Stimulated activated CD8-positive, alpha-beta memory T cell treated with anti-CD3 and anti-CD28 coated beads, Interleukin-7, amount 100 ng/mL, for 1 hour (primary cell): ENCODE measurements at places on chromosomes 2 and 18.

DNA sequence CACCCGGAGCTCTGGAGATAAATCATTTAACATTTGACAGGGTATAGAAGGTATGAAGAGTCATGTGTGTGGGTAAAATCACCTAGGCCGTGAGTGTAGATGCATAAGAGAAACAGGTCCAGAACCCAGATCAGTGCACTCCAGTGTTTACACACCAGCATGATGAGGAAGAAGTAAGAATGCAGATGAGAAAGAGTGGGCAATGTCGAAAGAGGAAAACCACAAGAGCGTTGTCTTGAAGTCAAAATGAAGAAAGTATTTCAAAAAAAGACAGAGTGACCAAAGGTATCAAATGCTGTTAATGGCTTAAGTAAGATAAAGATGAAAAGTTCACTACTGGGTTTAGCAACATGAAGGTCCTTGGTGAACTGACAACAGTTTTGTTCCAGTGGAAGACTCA lies 32.0 kb upstream of the PLB1 start:
- DNase-seq, result no peak

GRCh38 chr2:39796134-39796533 lies 17.1 kb upstream of the THUMPD2 start:
- DNase-seq, result no peak

DNA sequence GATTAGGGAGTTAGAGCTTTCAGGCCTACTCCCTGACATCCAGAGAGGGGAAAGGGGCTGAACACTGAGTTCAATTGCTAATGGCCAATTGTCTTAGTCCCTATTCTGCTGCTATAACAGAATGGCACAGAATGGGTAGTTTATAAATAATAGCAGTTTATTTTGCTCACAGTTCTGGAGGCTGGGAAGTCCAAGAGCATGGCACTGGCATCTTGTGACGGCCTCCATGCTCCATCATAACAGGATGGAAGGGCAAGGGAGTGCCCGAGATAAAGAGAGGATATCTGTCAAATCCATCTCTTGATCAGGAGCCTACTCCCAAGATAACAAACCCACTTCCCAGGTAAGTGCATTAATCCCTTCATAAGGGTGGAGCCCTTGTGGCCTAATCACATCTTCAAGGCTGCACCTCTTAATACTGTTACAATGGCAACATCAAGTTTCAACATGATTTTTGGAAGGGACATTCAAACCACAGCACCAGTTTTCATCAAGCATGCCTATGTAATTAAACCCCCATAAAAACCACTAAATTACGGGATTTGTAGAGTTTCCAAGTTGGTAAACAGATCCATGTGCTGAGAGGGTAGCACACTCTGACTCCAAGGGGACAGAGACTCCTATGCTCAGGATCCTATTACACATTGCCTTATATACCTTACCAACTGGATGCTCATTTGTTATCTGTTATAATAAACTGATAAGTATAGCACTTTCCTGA lies 44.6 kb downstream of the BAZ2B start:
- no peak for DNase-seq

DNA sequence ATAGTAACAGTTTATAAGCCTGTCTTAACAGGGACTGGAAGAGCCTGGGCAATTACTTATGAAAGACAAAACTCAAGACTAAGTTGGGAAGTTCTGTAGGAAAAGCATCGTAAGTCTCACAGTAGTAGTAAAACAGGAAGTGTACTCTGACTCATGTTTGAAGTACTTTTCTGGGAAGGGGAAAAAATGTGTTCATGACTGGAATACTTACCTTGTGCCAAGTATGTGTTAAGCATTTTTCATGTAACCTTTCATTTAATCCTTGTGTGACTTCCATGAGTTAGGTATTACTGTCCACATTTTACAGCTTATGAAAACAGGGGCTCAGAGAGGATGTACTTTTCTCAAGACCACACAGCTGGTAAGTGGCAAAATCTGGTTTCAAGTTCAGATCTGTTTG lies 13.7 kb upstream of the SKOR2 start:
- no peak for DNase-seq

- DNase-seq, result no peak
Observed at GRCh38 chr2:160252278-160252887, 52.3 kb upstream of the ITGB6 start.

GRCh38 chr2:121309801-121310200 lies 24.8 kb upstream of the TFCP2L1 start:
- no peak for DNase-seq

DNA sequence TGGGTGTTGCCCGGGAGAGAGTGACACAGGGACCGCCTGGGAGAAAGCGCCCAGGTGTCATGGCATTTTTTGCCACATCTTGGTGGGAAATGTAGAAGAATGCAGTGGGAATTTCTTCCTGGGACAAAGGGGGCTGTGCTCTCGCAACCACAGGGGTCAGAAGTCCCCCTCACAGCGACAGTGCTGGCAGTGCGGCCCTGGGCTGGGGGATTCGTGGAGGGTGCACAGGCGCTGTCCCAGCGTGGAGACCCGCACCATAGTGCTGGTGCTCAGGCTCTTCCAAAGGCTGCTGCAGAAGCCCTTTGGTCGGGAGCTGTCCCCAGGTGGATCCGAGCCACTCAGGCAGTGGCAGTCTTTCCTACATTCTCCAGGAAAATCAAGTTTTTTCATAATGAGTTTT lies 128.8 kb upstream of the SOX11 start:
- DNase-seq, result no peak

DNA sequence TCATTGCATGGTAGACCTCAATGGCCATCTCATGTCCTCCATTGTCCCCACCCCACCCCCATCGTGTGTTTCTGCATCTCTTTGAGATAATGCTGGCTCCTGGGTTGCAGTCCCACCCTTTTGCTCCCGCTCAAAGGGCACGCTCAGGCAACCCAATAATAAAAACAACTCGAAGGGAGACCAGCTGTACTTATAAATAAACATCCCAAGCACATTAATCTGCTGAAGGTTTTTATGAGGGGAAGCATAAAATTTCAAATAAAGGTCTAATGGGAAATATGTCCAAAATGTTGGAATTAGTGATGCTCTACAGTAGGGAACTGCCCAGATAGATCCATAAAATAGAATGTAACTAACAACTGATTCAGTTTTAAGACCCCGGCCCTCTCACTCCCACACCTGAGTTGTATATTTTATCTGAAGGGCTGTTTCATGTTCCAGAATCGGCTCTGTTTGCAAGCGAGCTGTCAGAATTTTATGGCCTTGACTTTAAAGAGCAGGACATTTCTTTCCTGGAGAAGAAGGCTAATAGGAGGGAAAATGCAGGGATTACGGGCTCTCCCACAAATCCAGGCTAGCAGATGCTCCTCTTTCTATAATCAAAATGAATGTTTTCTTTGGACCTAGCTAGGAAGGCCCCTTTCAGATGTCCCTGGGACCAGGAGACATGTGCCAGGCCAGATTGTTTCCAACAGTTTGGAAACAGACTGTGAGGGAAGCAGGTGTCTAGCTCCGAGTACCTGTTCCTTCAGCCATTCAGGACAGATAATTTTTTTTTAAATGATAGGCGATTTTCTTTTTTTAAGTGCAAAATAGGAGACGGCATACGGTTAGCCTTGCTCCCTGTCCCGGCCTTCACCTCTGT lies 103.7 kb downstream of the APOB start:
- DNase-seq, result no peak

DNA sequence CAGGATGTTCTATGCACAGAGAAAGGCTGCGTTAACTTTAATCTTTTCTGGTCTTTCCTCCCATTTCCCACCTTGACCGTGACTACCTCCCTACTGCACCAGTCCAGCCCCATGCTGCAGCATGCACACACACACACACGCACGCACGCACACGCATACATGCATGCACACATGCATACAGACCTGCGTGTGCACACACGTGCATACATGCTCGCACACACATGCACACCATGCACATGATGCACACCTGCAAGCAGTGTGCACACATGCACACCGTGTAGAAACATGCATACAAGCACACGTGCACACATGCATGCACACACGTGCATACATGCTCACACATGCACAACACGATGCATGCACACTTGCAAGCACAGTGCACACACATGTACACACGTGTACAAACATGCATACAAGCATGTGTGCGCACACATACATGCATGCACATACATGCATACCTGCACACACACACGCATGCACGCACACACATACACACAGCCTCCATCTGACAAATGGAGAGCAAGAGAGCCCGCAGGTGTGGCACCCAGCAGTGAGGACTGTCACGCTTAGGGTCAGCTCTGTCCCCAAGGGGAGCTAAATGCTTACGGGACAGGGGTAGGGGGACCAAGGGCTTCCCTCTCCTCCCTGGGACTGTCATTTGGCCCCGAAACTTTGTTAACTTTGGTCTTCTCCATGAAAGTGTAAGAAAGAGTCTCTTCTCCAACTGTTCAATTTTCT lies 18.2 kb downstream of the SNORC start:
- DNase-seq, result no peak

- DNase-seq, result no peak
Observed at GRCh38 chr2:25592766-25593292, 80.5 kb downstream of the DTNB start.

GRCh38 chr2:88265352-88266303 lies 95.5 kb downstream of the THNSL2 start:
- DNase-seq, result no peak

DNA sequence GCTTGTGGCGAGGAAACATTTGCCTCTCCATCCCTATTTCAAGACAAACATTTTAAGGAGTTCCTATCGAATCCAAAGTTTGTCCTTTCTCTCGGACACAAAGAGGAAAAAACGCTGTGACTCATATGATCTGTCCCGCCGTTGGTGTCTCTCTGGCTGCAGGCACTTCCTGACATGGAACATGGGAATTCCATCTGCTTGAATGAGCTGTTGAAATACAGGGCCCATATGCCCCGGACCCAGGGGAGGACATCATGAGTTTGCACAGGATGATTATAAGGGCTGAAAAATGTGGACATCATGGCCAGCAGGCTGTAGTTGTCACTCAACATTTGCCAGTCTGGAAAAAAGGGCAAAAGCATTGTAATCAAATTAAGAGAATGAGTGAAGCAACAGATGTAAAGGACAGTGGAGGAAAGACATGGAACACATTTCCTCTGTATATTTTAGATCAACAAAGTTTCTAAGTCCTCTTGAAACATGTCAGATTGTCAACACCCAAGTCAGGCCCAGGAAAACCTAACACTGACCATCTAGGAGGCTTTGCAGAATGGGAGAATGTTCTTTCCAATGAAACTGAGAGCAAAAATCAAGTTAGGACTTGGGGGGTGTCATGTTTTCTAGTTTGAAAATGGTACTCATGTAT lies 103.2 kb upstream of the SMIM21 start:
- DNase-seq, result no peak

DNA sequence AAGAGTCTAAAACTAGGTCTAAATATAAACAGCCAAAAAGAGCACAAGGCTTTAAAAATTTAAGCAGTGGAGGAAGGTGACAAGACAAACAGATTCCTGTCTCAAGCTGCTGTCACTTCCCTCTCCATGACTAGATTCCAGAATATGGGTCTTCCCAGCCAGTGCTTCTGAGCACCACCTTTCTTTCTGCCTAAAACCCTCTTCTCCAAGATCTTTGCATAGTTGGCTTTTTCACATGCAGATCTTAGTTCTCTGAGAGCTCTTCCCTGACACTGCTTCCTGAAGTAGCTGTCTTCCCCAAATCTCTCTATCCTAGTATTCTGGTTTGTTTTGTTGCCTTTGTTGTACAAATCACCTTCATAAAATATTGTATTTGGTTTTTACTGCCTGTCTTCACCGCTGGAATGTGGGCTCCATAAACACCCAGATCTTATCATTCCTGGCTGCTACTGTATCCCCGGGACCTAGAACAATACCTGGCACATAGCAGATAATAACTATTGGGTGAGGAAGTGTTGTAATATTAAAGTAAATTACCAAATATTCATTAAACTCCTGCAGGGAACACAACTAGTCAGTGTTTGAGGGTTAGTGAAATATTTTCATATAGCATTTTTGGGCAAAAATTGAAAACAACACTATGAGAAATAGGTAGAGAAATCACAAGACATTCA lies 150.2 kb downstream of the CCDC85A start:
- DNase-seq, result no peak

GRCh38 chr2:168166902-168167510 lies 80.4 kb downstream of the STK39 start:
- no peak for DNase-seq

DNA sequence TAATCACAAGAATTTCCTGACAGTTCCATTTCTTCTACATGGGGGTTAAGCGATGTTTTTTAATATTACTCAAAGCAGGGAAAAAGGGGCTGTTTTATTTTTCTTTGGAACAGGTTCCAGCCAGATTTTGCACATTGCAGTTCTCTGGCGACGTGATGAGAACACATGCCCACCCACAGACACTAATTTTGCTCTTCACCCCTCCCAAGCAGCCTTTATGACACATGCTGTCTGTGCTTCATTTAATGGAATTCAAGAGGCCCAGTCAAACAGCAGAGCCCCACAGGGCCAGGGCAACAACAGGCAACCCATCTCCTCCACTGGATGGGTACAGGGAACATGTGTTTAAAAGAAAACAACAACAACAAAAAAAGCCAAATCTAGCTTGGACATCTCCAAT lies 70.8 kb downstream of the SPRED2 start:
- DNase-seq, result no peak

DNA sequence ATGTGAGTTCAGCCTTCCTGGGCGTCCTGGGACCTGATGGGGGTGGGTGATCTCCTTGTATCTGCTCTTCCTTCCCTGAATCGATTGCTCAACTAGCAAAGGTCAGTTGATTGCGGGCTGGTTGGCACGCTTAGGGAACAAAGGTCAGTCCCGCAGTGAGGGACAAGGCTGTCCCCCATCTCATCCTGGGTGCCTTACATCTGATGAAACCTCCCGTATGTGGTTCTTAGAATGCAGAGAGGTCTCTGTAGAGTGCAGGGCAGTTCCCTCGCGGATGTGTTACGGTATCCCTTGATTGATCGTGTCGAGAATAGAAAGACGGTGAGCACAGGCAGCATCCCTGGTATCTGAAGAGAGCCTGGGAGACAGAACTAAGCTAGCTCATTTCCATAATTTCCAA lies 56.4 kb upstream of the RBM44 start:
- DNase-seq, result no peak

DNA sequence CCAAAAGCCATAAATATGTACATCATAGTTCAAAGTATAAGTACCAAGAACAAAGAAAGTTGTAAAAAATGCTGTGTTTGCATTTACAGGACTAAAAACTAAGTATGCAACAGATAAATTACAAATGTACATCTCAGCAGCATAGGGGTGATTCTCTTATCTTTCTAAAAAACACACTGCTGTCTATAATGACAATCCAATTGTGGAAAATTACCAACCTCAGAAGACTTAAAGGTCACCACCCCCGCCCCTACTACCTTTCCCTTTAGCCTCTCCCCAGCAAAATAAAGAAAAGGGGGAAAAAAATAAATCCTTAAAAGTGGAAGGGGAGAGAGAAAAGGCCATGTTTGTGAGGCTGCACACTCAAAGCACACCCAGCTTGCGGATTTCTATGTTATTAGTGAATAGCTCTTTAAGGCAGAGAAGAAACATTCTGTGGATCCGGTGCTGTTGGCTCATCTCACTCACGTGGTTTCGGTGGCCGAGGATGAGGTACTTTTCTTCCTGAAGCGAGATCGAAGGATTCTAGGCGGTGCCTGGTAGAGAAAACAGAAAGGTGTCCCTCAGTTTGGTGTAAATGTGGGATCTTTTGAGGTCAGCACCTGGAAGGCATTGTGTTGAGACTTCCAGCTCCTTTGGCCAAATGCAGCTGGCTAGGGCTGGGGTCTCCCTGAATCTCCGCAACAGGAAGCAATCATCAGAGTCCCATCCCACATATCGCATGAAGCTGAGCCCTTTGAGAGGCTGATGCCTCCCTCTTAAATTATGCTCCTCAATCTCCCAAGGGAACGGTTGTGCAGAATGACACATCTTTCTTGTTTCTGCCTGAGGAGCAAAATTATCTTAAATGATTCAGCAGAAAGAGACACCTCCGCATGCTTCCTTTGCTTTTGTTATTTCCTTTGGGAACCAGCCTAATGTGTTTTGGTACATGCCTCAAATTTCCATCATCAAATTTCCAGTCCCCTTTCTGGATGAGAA lies 17.6 kb downstream of the MRPL35 start:
- DNase-seq, result no peak
